LoVo (cell line): ENCODE measurements at places on chromosomes 12 and 14.

DNA sequence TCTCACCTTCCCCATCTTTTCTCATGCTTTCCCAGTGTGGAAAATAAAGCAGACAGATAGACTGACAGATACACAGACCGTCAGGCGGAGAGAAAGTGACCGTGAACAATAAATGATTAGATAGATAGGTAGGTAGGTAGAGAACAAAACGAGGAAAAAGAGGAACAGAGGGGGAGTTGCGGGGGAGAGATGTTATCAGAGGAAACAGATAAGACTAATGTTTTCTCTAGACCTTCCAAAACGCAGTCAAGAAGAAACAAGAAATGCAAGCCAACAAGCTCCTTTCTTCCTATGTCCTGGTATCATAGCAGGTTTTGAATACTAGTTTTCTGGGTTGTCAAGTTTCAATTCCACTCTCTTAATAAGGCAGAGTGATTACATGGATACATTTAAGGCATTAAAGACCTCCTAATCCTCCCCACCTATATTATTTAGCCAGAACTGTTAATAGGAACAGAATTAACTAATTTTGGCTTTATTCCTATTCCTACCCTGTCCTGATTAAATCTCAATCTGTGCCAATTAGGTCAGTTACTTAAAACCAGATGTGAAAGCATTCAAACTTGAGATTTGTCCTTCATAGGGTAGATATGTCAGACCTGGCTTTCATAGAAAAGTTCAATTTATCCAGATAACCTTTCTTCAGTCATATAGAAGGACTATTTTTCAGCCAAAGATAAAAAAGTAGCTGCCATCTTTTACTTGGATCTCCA lies 89.0 kb upstream of the PTPRR start:
- DNase-seq = no peak

DNA sequence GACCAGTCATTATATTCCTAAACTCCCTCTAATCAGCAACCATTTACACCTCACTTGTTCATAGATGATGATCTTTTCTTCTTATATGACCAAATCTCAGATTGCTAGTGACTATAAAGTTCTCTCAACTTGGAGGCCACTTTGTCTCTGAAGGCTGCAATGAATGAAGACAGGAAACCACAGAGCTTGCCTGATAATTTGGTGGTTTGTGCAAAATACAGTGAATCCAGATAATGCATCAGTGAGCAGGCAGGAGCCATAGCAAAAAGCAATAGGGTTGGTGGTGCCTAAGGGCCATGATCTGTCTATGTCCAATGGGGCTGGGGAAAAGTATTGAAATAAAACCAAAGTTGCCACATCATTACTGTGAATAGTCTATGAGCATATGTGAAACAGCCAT lies 123.8 kb upstream of the LRFN5 start:
- DNase-seq = no peak

GRCh38 chr14:23725980-23726710 lies 90.0 kb downstream of the DHRS2 start:
- DNase-seq = no peak

DNA sequence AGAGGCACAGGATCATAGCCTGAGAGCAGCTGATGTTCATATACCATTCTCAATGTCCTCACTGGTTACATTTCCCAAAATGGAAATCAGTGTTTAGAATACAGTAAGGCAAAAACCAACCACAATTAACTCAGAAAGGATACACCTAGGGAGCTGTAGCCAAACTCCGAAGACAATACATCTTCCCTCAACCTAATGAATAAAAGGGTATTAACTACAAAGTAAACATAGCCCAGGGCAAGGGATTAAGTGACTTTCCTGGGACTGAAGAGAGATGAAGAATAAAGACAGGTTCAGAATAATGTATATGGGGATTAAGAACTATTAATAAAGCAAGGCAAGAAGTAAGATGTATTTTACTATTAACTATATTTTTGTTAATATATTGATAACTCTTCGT lies 79.5 kb downstream of the RPS29 start:
- no peak for DNase-seq

GRCh38 chr12:1595026-1595561 lies 713 bp upstream of the FBXL14 start:
- no peak for DNase-seq

DNA sequence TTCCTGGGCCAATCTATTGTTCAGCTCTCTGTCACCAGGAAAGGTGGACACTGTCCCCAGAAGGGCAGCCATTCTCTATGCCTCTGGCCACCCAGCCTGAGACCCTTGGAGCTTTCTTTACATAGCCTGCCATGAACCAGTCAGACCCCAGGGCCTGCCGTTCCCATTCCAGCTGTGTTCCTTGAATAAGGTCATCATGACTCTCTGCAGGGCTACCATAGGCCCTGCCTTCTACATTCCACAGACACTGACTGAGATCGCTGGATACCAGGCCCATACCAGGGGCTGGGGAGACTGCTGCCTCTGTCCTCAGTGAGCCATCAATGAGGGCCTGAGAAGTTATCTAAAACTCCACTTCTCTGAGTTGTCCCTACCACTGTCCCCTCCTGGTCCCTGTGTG lies 75.5 kb downstream of the SYNE3 start:
- no peak for DNase-seq

GRCh38 chr14:34930591-34931091 lies 52.2 kb upstream of the SRP54 start:
- DNase-seq = no peak

DNA sequence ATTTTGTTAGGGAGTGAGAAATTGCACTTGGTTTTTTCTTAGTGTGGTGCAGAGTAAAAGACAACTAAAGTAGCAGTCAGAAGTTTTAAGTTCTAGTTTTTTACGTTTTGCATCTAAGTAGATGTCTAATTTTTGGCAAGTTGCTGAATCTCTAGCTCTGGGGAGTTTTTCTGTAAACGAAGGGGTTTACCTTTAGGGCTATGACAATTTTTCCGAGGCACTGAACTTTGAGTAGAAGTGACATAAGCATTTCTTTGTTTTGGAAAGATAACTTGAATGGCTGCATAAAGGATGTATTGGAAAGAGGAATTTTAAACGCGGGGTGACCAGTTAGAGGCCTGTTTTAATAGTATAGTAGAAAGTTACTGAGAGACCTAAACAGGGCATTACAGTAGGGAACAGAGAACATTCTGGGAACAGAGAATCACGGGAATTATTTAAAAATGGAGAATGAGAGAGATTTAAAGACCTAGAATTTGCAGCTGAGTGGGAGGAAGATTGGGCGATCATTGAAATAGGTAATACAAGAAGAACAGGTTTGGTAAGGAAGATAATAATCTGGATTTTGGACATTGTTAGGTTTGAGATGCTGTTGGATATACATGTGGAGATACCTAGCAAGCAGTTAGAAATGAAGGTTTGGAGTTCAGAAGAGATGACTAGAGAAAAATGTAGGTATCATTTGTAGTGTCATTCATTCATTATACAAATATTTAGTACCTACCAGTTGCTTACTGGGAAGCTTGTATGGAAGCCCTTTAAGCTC lies 1.2 kb downstream of the ZNF410 start:
- no peak for DNase-seq

- DNase-seq = no peak
These were observed 836.6 kb upstream of the TMEM132C start for GRCh38 chr12:127430401-127430800.

- peak; percentile 8 for DNase-seq
These were observed 1.2 kb downstream of the SNX6 start for GRCh38 chr14:34628681-34629135.

DNA sequence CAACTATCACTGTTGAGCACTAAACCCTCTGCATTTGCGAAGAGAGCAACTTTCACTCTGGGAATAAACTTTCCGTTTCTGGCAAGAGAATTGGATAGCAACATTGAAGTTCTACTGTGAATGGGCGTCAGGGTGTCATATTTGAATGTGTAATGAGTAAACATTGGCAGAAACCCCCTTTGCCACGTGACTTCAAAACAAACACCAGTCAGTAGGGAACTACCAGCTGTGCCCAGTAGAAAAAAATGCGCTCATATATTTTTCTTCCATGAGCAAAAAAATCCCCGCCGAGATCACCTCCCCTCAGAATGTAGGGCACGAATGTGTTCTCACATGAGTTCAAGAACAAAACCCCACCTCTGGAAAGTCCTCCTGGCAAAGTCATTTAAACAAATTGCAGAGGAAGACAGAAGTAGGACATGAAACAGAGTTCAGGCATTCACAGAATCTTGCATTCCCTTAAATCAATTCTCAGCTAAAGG lies 80.6 kb downstream of the BTG1 start:
- no peak for DNase-seq

DNA sequence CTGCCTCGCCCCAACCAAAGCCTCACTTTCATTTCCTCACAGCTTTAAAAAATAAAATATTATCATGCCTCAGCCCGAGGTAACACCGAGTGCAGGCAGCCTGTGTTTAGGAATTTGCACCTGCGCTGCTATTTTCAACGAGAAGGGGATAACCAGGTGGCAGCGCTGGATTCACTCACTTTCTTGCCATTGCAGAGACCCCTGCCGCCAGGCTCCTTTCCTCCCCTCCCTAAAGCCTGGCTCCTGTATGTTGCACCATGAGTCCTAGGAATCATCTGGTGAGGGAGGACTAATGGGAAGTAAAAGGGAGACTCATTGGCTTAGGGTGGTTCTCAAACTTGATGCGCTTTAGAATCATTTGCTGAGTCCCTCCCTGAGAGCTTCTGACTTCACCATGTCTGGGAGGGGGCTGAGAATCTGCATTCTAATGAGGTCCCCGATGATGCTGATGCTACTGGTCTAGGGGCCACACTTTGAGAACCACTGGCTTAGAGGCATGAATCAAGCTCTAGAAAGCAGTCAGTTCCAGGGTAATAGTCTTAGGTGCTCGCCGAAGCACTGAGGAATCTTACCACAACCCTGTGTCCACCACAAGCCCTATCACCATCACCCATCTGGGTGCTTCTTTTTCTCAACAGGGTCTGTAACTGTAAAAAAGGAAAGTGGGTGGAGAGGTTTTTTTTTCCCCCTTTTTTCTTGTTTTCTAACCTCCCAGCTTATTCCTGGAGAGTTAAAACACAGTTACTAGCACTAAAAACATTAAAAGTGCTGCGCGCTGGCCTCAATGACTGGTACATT lies 83.8 kb downstream of the SLC38A1 start:
- no peak for DNase-seq

DNA sequence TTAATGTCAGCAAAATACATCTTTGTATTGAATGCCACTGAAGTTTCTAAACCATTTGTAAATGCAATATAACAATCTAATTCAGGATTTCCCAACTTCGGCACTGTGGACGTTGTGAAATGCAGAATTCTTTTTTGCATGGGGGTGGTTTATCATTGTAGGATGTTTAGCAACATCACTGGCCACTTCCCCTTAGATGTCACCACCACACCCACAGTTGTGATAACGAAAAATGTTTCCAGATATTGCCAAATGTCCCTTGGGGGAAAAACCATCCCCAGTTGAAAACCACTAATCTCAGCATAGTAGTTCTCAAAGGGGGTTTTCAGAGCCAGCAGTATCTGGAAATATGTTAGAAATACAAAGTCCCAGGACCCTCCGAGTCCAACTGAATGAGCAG lies 203.3 kb downstream of the NAV3 start:
- DNase-seq = no peak

DNA sequence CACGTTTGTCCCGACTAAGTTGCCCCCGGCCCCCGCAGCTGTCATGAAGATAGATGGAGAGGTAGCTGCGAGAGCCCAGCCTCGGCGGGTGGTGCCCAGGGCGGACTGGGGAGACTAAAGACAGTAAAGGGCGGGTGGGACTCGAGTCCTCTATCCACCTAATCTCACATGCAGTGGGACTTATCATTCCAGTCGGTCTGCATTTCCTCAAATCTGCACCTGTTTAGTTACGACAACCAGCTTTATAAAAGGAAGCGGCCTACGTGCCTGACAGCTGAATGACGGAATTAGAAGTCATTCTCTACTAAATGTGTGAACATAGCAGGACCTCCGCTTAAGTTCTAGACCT lies 109.8 kb upstream of the EGLN3 start:
- DNase-seq = no peak

DNA sequence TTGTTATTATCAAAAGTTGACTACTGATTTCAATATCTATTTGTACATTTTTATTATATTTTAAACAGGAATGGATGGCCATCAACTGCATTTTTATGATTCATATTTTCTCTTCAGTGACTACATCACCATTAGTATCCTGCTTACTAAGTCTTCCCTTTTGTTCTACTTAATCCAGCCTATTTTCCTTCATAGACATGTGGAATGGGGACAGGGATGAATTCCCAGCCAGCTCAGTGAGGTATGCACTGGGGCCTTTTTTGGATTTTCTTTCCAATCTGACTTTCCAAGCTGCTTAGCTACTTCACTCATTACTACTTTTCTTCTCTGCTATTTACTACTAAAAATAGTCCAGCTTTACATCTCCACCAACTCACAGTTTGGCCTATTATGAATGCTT lies 38.4 kb downstream of the AKAP6 start:
- no peak for DNase-seq

- no peak for DNase-seq
These were observed 33.1 kb downstream of the CLMN start for GRCh38 chr14:95286645-95287044.

GRCh38 chr12:38892087-38892786 lies 13.2 kb downstream of the CPNE8 start:
- DNase-seq = peak; percentile 94

- no peak for DNase-seq
These were observed 34.2 kb upstream of the PPP1R13B start for GRCh38 chr14:103881268-103882201.

- no peak for DNase-seq
These were observed 5.7 kb downstream of the NEDD8 start for GRCh38 chr14:24226473-24226872.

GRCh38 chr12:3225796-3226180 lies 148.6 kb downstream of the TSPAN9 start:
- no peak for DNase-seq

DNA sequence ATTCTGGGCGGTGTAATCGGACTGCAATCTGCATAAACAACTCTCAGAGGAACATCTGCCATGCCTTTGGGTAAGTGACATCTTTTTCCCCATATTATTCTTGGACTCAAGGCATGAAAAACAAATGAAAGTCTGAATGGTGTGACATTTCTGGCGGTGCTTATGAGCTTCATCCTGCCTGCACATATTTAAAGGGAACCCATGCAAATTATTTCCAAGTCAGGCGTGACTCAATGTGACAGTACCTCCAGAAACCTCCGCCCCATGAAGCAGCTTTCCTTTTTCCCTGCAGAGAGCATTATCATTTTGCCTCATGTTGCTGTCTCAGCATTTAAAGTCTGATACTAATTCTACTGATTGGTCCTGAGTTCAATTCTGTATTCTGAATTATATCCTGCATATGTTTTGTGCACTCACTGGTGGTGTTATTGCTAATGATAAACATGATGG lies 585.4 kb downstream of the SNAPC1 start:
- DNase-seq = no peak

GRCh38 chr14:74257941-74258763 lies 18.9 kb downstream of the VSX2 start:
- DNase-seq = no peak

- DNase-seq = no peak
These were observed 675.6 kb upstream of the MDGA2 start for GRCh38 chr14:48350971-48351370.

DNA sequence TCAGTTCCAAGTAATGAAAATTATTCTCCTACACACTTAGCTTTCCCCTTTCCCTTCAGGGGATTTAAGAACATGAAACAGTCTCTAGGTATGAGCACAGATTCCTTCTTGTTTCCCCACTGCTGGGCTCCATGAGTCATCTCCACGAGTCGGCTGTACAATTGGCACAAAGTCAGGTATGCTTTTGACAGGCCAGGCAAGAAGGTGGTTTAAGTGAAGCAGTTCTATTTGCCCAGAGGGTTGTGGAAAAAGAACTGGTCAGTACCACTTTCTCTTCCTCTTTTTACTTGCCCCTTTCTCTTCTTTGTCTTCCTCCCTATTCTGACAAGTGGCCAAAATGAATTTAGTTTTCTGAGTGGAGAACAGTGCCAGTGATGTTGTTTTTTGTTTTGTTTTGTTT lies 16.3 kb downstream of the DYNC1H1 start:
- peak; percentile 65 for DNase-seq
